ENCODE measurements at places on chromosomes 11 and 22.

DNA sequence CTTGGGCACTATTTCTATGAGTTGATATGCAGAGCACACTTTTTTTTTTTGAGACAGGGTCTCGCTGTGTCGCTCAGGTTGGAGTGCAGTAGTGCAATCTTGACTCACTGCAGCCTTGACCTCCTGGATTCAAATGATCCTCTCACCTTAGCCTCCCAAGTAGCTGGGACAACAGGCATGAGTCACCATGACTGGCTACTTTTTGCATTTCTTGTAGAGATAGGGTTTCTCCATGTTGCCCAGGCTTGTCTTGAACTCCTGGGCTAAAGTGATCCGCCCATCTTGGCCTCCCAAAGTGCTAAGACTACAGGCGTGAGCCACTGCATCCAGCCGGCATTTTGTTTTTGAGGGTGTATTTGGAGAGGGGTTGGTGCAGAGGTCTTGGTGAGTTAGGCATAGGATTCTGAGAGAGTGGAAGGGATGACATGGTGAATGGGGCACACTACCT, 29.9 kb upstream of the MTCH2 start:
- DNase-seq = no peak

- no peak for DNase-seq
Observed at GRCh38 chr22:49204599-49205482, 622.8 kb downstream of the BRD1 start.

DNA sequence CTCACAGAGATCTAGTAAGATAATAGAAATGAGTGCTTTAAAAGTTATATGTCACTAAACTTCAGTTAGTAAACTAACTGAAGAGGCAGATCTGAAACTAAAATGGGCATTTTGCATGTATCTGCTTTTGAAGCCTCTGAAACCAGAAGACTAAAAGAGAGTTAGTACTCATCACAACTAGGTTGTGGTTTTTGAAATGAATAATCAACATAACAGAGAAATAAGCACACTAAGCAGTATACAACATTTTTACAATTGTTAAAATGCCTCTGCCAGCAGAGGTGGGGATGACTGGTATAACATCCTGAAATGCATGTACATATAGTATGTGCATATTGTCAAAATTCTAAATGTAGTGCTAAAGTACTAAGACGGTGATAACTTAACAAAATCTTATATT, 564.5 kb downstream of the DLG2 start:
- no peak for DNase-seq

- no peak for DNase-seq
Observed at GRCh38 chr11:75850787-75851186, 35.8 kb downstream of the UVRAG start.
